ENCODE measurements at places on chromosomes 13 and 19.

- DNase-seq = no peak
These were observed 9.6 kb downstream of the ABHD13 start for GRCh38 chr13:108227651-108228272.

- no peak for DNase-seq
These were observed 1.9 kb upstream of the CACNG8 start for GRCh38 chr19:53960886-53961285.

DNA sequence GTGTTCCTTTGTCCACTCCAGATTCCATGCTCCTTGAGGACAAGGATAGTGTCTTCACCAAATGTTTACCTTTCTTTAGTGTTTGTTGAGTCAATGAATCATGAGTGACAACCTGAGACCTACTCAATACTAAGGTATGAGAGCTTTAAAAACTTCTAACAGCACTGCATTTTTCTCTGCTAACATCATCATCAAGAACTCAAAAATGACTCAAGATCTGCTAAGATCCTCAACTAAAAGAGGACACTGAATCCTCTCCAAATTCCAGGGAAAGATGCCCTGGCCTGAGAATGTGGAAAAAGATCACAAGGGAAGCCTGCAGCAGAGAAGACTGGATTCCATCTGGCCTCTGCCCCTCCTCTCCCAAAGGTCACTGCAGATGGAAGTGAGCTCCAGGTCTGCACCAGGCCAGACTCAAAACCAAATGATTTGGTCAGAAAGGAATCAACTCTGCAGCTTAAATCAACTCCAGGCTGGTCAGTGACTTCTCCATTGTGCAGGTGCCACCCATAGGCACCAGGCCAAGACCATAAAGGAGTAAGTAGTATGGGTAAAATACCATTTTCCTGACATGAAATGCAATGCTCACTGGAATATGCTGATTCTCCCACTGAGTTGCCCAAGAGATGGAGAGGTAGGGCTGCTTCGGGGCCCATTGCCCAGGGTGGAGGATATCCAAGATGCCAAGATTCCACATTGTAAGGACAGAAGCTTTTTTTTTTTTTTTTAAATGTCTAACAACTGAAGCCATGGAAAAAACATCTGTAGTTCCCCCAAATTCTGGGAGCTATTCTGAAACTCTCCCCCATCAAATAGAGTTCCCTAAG, 89.5 kb upstream of the DOCK9 start:
- no peak for DNase-seq

- no peak for DNase-seq
These were observed 176.6 kb upstream of the STARD13 start for GRCh38 chr13:33462109-33462508.

DNA sequence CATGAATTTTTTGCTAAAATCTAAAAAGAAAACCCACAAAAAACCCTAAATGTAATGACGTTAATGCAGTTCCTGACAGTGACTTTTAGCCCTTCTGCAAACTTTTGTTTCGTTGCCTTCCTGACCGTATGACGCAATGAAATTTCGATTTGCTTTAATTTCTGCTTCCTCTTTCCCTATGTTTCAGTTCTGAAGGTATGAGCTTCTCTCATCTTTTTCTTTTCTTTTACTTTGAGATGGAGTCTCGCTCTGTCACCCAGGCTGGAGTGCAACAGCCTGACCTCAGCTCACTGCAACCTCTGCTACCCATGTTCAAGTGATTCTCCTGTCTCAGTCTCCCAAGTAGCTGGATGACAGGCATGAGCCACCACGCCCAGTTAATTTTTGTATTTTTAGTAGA, 6.1 kb upstream of the LILRA5 start:
- DNase-seq = no peak

Measured in activated naive CD8-positive, alpha-beta T cell treated with anti-CD3 and anti-CD28 coated beads, Interleukin-2, amount 50 U/mL, for 16 hours (primary cell).